Hepatocyte (in vitro differentiated cells): ENCODE measurements at places on chromosomes 7 and 10. TPM values are rescaled to one million over a fixed set of nuclear protein-coding genes. Genes with fewer than 3 reads are reported as not detected.
A peak's percentile ranks its signal among the peaks of the same experiment; 100 is the strongest.

DNA sequence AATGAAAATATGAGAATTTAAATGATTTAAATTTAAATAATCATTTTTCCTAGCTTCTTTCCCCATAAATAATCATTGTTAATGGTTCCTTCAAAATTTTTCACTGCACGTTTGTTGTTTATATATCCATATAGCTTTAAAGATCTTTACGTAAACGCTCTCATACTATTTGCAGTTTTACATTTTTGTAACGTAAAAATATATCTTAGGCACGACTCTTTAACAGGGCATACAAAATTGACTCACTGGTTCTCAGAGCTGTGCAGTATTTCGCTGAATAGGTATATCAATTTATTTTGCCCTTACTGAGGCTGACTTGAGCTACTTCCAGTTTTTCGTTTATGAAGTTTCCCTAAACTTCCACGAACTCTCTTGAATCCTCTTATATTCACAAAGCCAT is 105.7 kb downstream of the LRRN3 start:
- DNase-seq = no peak

The SFMBT2 gene
- polyA plus RNA-seq = 1.1 and 2.3 TPM in 2 replicates

- no peak for DNase-seq
Observed at GRCh38 chr10:21493784-21494183, 31.7 kb downstream of the SKIDA1 start.

DNA sequence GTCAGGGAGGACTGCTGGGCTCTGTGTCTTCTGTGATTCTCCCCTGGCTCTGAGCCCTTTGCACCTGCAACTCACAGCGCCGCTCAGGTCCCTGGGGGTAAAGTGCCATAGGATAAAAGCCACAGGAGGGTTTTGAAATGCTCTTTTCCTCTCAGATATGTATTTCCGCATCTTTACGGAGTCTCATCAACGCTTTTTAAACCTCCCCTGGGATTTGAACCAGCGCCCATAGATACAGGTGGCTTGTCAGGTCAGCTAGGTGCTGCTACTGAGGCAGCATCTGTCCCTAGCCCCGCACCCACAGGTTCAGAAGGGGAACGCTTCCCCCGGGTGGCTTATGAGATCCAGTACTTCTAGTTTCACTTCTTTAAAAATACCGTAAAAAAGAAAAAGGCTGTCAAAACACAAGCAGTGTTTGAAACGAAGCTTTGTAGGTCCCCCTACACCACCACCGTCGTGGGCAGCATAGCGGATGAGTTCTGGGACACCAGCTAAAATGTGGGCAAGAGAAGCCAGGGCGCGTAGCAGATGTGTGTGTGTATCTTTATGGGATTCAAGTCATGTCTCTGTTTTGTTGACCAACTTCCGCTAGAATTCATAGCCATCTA is 173.5 kb downstream of the CUX1 start:
- no peak for DNase-seq

The PLPP4 gene
- 10.0 and 10.8 TPM in 2 replicates for polyA plus RNA-seq

The RPEL1 gene
- not detected in 2 replicates for polyA plus RNA-seq

GRCh38 chr10:73838827-73839226 is 27.4 kb upstream of the NDST2 start:
- no peak for DNase-seq

DNA sequence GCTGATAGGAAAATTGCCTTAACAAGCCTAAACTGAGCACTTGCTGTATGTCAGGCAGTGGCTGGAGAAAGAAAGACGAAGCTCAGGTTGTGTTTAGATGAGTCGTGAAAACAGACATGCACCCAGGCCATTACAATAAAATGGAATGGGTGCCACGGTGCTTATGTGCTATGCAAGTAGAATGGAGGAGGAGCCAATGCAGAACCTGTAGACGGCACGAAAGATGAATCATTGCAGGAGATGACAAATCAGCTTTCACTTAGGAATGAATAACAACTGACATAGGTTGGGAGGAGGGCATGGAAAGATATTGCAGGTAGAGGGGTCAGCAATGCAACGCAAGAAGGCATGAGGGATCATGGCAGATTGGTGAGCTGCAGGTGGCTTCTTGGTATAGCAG is 61.2 kb upstream of the ARHGAP21 start:
- DNase-seq = no peak

GRCh38 chr7:99375070-99375807 is 709 bp downstream of the ARPC1B start:
- DNase-seq = peak; percentile 83

DNA sequence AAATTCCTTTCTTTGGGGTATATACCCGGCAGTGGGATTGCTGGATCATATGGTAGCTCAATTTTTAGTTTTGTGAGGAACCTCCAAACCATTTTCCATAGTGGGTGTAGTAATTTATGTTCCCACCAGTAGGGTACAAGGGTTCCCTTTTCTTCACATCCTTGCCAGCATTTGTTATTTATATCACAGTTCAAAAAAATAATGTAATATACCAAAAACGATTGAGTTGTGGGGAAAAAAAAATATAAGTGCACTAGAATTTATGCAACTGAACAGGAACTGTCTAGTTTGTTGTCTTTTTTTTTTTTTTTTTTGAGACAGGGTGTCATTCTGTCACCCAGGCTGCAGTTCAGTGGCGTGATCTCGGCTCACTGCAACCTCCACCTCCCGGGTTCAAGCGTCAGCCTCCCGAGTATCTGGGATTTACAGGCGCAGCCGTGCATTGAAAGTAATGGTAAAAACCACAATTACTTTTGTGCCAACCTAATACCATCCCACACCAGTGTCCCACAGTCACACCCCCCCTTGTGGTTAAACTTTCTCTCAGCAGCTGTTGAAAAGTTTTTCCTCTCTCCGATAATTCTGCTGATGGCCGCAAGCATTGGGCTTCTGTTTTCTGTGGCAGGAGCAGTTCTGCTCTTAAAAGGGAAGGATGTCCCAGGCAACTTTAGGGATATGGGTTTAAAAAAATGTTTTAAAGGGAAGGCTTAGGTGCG is 6.8 kb upstream of the LAT2 start:
- peak; percentile 56 for DNase-seq

DNA sequence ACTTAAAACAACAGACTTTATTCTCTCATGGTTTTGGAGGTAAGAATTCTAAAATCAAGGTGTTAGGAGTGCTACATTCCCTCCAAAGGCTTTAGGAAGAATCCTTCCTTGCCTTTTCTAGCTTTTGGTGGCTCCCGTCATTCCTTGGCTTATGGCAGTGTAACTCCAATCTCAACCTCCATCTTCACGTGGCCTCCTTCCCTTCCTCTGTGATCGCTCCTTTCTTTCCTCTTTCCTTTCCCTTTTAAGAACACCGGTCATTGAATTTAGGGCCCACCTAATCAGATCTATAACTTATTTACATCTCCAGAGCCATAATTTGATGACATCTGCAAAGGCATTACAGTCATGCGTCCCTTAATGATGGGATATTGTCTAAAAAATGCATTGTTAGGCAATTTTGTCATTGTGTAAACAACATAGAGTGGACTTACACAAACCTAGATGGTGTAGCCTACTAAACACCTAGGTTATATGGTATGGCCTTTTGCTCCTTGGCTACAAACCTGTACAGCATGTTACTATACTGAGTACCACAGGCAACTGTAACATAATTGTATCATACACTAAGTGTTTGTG is 5.9 kb upstream of the HERC4 start:
- no peak for DNase-seq

DNA sequence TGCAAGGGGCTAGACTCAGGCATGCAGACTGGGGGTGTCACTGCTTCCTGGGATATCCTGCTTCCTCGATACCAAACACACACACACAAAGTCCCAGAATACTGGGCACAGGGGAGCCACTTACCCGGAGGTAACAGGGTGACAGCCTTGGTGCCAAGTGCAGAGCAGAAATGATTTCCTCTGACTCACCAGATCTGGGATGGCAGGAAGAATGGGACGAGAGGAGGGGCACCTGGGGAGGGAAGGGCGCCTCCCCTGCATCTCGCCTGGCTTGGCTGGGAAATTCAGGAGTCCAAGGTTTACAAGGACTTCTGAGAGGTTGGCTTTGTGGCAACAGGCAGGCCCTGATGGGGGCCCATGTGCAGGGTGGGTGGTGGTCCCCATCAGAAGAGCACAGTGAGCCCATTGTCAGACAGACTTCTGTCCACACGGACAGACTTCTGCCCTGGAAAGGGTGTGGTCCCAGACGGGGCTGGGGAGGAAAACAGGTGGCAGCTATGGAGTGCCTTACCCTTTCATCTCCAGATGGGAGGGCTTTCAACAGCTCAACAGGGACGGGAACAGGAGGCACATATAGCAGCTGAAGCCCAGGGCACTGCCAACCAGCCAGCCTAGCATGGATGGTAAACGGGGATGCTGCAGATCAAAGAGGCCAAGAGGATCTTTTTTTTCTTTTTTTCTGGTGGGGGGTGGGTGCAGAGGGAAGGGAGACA is 9.7 kb upstream of the CCL24 start:
- DNase-seq = no peak

DNA sequence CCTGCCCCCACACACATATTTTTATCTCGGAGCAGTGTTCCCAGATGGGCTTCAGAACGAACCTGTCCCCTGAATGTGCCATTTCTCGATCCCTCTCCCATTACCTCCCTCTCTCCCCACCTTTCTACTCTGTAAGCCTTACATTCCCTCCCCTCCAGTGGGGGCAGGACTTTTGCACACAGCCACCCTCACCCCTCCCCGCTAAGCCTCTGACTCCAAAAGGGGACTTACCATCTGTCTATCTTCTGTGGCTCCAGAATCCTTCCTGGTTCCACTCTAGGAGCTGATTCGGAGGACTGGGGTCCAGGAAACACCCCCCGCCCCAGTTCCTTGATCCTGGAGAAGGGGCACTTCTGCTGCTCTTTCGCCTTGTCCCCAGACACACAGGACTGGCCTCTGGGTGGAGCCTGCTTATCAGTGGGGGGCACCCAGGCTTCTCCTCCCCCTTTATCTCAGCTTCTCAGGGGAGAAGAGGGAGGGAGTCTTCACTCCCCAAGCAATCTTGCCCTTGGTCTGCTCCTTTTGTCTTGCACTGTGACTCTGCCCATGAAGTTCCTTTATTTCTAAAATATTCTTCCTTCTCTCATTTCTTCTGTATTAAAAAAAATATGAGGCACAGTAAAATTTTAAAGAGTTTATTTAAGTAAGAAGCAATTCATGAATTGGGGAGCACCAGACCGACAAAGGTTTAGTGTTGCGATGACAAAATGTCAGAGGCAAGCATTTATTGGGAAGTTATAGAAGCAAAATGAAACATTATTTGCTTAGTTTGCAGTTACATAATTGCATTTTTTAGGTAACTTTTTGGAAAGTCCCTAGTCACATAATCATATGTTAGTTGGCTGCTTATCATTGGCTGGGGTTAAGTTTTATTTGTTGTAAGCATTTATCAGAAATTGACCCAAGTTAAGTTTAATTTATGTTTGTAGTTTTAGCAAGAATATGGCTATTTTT is at the start of gene KEL:
TSS of gene KEL (minus strand) at position 391 of the 954 bp plus-strand sequence. CDS start at position 234, 157 bp downstream.
- DNase-seq = no peak

GRCh38 chr7:131482800-131483199 is 73.6 kb downstream of the PODXL start:
- DNase-seq = no peak

GRCh38 chr10:14625765-14626525 is 148.8 kb downstream of the FAM107B start:
- DNase-seq = no peak

DNA sequence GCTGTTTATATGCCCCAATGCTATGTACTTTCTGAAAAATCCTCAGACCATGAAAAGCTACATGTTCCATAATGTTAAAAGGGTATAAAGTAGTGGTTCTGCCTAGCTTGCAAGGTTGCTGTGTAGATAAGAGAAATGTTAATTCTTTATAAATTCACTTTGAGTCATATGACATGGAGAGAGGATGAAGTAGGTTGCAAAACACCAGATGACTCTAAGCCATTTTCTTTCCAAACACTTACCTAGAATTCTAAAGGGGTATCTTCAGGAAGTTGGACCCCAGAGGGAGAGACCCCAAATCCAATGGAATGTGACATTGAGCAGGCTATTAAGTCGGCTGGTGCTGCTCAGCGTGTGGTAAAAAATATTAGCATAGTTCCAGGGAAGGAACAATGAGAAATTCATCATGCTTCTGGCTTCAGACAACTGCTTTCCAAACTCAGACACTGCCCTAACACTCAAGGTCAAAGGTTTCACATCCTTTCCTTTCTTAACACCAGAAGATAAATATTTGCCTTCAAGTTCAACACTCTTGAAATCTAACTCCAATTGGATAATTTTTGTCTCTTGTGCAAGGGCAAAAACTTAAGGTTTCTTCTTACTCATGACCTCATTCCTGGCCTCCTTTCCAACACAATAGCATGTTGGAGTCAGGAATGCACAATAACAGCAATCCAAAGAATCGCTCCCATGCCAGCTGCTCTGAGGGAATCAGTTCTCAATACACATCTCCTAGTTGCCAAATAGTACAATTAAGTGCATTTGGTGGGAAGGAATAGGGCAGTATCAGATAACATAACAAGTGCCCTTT is 100.7 kb upstream of the AFAP1L2 start:
- peak; percentile 10 for DNase-seq

The OR2F2 gene
- not detected in 2 replicates for polyA plus RNA-seq

DNA sequence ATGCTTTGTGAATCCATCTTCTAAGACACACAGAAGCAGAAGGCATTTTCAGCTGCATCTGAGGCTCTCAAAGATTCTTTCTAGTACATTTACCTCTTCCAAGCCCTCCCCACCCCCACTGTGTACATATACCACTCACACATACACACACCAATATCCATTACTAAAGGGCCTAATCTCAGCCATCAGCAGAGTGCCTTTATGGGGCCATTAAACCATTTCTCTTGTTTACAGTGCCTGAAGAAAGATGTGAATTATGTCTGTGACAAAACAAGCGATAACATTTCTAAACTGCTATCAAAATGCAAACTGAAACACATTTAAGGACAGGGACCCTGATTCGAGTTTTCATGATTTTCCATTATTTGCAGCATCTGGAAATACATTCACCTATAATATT is 40.0 kb downstream of the ETV1 start:
- peak; percentile 63 for DNase-seq

- no peak for DNase-seq
Observed at GRCh38 chr10:99461230-99461629, 30.8 kb upstream of the GOT1 start.

GRCh38 chr7:2100278-2101208 is 132.2 kb downstream of the MAD1L1 start:
- peak; percentile 35 for DNase-seq

DNA sequence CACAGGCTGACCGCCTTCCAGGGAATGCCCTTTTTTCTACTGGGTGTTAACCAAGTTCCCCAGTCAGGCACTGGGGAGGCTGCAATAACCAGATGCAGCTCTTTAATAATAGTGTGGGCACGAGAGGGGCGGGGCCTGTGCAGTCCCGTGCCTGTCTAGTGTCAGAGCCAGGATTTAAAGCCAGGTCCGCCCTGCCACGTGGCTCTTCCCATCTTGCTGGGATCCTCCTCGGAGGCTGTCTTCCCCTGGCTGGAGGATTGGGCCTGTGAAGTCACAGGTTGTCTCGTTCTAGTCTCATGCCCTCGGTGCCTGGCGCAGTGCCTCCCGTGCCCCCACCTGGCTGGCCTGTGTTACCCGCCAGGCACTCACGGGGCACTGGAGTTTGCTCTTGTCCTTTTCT is 25.2 kb downstream of the TMEM120A start:
- DNase-seq = no peak

DNA sequence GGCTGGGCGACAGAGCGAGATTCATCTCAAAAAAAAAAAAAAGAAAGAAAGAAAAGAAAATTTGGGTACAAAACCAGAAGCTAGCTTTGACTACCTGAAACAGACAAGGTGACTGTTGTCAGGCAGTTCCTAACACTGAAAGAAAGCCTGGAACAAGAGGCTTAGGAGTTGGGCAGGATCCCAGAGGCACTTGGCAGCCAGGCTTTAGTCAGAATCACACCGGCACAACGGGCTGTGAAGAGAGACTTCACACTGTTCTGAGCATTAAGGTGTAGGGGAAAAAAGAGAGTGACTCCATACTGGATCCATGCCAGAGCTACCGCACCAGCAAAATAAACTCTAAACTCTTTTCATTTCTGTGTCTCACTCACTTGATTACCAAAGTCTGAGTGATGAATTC is 130.8 kb downstream of the ZNF467 start:
- no peak for DNase-seq

The TDRD1 gene
- polyA plus RNA-seq = not detected in 2 replicates
